Type B pancreatic cell (in vitro differentiated cells): ENCODE measurements at places on chromosomes 3 and 15. TPM values are rescaled to one million over a fixed set of nuclear protein-coding genes. Genes with fewer than 3 reads are reported as not detected.

- DNase-seq, result no peak
Observed at GRCh38 chr3:13025090-13025489, 48.1 kb downstream of the IQSEC1 start.

GRCh38 chr15:82393671-82394070 lies 35.9 kb upstream of the GOLGA6L9 start:
- DNase-seq, result no peak

GRCh38 chr3:170418422-170419398 lies at the start of gene CLDN11:
Gene CLDN11, plus strand, starts transcription at chr3:170418868. Its CDS starts 199 bp downstream, at chr3:170419067.
- DNase-seq, result no peak

- no peak for DNase-seq
Observed at GRCh38 chr3:61645148-61645547, 83.8 kb downstream of the PTPRG start.

GRCh38 chr15:96344060-96344705 lies 13.7 kb downstream of the NR2F2 start:
- no peak for DNase-seq

DNA sequence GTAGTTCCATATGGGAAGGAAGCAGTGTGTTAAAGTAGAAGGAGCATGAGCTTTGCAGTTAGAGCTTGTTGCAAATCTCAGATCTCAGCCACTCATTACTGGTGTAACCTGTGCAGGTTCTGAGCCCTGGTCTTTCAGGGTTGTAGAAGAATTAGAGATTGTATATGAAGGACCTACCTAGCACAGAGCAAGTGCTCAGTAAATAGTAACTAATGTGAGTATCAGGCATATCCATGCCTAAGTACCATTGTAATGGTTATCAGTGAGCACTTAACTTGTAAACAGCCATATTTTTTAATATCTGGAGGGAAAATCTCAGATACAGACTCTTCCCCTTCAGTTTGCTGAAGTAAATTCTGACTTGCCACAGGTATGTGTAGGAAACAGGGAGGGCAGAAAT lies 59.3 kb downstream of the MAP6D1 start:
- DNase-seq, result no peak

- no peak for DNase-seq
Observed at GRCh38 chr3:128011140-128011539, 41.1 kb upstream of the SEC61A1 start.

DNA sequence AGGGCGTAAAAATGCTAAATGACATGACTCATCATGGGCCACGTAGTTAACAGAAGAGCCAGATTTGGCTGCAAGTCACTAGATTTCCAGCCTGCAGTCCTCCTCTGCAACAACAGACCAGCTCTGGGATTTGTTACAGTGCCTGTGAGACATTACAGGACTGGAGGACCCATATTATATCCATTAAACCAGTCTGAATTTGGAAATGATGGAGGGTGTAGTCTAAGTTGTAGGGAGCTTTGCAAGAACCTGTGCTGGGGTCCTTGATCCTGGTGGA lies 10.8 kb downstream of the ZNF774 start:
- no peak for DNase-seq

DNA sequence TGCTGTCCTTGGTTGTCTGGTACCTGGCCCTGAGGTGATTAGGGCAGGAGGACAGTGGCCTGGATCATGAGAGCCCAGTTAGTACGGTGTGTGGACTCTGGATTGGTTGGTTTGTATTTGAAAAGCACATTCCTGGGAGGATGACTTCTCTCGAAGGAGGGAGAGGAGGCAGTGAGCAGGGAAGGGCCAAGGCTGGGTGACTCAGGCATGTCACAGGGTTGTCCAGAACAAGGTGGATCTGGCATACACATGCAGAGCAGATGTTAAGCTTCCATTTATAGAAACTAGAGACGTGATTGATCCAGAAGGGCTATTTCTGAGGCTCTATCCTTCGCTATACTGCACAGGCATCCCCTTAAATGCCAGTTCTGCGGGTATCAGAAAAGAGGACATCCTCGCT lies 34.4 kb downstream of the FAM240A start:
- DNase-seq, result no peak

DNA sequence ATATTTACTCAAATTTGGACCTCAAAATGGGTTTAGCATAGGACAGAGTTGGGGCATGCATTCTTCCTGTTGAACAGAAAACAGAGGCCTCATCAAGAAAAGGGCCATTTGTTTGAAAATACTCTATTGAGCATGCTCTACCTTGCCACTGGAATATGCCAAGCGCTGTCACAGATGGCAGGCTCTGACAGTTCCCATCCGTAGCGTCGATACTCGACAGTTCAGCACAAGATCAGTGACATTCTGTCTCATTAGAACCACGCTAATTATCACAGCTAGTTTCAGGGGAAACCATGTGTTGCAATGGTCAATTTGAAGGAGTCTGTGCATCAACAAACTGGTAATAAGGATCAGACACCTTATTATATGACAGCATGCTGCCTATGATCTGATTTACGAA lies 54.5 kb downstream of the SATB1 start:
- no peak for DNase-seq

- DNase-seq, result no peak
Observed at GRCh38 chr3:160464321-160464720, 14.7 kb upstream of the TRIM59 start.

DNA sequence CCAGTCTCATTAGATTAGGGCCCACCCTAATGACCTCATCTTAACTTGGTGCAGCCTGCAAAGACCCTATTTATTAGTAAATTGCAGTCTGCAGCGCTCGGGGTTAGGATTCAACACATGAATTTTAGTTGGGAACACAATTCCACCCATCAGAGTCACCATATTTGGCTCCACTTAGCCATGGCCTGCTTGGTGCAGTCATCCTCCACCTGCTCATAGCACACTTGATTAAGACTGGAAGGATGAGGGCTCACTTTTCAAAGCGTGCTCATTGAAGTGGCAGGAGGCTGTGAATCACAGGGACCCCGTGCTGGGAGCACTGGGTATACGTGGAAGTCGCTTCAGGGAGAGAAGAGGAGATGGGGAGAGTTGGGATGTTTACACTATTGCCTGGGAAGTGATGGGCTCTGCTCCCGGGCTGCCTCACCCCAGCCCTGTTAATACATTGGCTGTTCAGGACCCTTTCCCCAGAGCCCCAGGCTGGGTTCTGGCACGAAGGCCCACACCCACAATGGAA lies 68.2 kb downstream of the ASB7 start:
- no peak for DNase-seq

DNA sequence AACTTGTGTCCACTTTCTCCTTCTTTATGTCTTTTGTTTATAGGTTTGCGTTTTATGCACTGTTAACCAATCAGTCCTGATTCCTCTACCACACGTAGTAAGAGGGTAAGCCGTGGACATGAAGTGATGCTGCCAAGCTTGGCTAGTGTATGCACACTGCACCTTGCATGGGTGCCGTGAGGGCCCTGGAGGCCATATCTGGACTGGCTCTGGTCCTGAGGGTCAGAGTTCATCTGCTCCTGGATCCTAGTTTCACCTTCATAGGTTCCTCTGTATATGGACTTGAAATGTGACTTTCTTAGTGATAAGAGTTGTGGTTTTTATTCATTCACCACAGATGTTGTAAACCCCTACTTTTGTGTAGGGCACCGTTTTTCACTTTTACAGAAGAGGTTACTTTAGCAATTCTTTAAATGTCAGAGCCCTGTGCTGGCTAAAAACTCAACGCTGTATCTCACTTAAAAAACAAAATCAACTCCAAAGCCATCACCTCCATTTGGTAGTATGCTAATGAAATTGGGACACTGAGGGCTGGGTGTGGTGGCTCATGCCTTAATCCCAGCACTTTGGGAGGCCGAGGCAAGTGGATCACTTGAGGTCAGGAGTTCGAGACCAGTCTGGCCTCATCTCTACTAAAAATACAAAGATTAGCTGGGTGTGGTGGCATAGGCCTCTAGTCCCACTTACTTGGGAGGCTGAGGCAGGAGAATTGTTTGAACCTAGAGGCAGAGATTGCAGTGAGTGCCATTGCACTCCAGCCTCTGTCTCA lies 22.9 kb downstream of the SIAH2 start:
- DNase-seq, result no peak

Gene MCCC1
- 40.9 and 58.1 TPM in 2 replicates for total RNA-seq

Gene VIPR1
- total RNA-seq, result 4.7 and 5.6 TPM in 2 replicates

Gene SCG3
- total RNA-seq, result 13.0 and 18.2 TPM in 2 replicates

Gene PRRT3
- total RNA-seq, result 8.2 and 11.3 TPM in 2 replicates

Gene ALG1L2
- total RNA-seq, result 1.4 and 2.1 TPM in 2 replicates

Gene TAGLN3
- 4.8 and 14.8 TPM in 2 replicates for total RNA-seq

Gene MOBP
- not detected in 2 replicates for total RNA-seq

Gene TMEM42
- total RNA-seq, result 10.3 and 16.1 TPM in 2 replicates

Gene NR2E3
- 0.38 and 0.94 TPM in 2 replicates for total RNA-seq

Gene RPL4
- total RNA-seq, result 2,930 and 3,234 TPM in 2 replicates

Gene MORC1
- not detected in 2 replicates for total RNA-seq
